NK-92 treated with Interleukin-12 subunit alpha and Interleukin-12 subunit beta, amount 100 ng/mL, for 24 hours (cell line): ENCODE measurements at places on chromosomes 12 and 14.

- no peak for DNase-seq
Measured at GRCh38 chr12:48029491-48030172, 25.4 kb upstream of the COL2A1 start.

- DNase-seq, result no peak
Measured at GRCh38 chr12:16716928-16717327, 111.0 kb upstream of the LMO3 start.

DNA sequence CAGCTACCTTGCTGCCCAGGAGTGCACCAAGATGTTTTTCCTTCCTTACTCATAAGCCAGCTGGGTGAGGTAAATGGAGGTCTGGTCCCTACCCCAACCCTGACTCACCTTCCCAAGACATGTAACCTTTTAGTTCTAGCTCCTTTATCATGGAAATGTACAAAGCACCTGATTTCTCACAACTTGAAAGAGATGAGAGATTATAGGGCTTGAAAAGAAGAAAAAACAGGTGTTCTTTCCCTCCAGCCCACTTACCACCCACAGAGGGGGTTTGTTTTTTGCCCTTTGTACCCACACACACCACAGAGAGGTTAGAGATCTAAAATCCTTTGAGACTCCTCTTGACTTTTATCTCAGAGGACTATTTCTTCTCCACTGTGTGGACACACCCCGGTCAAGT is 21.1 kb downstream of the PLXNC1 start:
- DNase-seq, result no peak

DNA sequence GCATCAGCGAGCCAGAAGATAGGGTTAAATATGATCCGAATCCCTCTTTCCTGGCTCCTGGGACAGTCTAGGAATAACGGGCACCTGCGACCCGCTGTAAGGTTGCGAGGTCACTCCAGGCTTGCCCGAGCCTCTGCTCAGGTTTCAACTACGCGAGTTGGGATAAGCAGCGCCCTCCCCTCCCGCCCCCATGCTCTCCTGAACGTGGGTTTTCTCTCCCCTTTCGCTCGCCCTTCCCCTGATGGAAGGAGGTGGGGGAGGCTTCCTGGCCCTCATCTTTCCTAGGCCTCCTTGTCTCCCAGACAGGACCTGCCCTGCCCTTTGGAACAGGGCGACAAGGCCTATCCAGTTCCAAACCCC is 753 bp upstream of the ATP5MC2 start:
- no peak for DNase-seq

GRCh38 chr12:57182918-57183575 is 33.5 kb upstream of the NXPH4 start:
- peak; percentile 23 for DNase-seq

- DNase-seq, result no peak
Measured at GRCh38 chr14:94770251-94770749, 387 bp upstream of the GSC start.

DNA sequence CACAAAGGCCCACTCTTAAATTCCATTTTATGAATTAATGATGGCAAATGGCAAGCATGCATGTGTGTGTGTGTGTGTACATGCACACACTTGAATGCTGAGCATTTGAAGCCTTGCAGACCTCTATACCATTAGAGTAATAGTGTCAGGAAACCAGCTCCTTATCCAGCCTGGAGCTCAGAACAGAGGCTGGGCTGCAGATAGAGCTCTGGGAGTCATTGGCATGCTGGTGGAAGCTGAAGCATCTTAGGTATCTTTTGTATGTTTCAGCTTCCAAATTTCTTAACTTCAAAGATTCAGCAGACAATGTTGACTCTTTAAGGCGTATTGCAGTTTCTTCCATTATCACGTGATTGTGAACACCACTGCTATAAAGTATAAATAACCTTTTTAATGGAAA is 192.9 kb upstream of the ARHGAP5 start:
- DNase-seq, result no peak

DNA sequence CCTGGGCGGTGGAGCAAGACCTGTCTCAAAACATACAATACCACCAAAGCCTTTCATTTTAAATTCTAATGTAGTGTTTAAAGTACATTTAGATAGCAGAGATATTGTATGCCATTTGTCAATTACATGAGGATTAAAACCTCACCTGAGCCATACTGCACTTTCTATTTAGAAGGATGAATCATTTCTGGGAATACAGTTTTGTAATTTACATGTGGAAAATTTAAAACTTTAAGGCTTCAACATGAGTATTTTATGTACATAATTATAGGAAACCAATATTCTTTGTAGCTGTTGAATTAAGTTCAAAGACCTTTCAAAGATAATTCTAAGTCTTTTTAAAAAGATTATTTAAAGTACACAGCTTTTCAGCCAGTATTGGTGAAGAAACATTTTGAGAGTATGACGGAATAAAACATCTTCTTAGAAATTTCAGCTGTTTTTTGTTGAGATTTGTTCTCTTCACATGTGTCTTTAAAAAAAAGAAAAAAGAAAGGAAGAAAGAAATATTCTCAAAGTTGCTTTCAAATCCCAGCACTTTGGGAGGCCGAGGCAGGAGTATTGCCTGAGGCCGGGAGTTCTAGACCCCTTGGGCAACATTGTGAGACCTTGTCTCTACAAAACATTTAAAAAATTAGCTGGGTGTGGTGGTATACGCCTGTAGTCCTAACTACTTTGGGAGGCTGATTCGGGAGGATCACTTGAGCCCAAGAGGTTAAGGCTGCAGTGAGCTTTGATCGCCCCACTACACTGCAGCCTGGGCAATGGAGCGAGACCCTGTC is 34.5 kb upstream of the CCT2 start:
- DNase-seq, result no peak

- no peak for DNase-seq
Measured at GRCh38 chr14:101737414-101738339, 23.8 kb upstream of the PPP2R5C start.

GRCh38 chr12:40240779-40241178 is 16.0 kb downstream of the LRRK2 start:
- no peak for DNase-seq

DNA sequence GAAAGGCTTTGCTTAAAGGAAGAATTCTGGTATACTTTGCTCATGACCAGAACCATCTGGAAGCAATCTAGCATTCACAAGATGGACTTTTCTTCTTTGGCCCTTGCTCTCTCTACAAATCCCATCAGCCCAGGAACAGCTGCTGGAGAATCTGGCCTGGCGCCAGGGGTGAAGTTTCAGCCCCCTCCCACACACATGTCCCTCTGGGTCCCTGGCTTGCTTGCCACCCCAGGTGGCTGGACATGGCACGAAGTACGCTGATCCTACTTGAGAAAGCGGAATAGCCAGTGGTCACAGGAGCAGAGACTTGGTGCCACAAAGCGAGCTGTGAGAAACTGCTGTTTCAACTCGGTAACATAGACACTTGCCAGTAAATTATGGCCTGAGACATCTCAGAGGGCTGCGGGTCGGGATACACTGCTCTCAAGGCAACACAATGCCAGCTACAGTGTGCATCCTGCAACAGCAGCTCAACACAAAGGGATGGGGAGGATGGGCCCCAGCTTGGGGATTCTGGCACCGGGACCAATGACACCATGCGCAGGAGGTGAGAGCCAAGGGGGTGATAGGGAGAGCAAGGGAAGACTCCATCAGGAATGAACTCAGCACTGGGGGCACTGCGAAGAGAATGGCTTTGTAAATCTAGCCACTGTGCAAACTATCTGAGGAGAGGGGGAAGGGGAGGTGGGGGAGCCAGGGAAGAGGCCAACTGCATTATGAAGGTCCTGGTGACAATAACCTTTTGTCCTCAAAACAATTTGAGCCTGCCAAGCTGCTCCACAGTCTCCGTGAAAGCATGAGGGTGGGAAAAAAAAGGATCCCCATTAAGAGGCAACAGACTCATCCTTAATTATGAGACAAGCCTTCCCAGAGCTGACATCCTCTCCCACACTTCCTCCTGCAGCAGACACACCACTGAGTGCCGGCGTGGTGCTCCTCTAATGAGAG is 219.9 kb downstream of the PPM1H start:
- DNase-seq, result no peak

- DNase-seq, result no peak
Measured at GRCh38 chr12:79648881-79649280, 41.9 kb downstream of the PAWR start.

- no peak for DNase-seq
Measured at GRCh38 chr12:52956987-52957386, 8.1 kb downstream of the KRT18 start.

DNA sequence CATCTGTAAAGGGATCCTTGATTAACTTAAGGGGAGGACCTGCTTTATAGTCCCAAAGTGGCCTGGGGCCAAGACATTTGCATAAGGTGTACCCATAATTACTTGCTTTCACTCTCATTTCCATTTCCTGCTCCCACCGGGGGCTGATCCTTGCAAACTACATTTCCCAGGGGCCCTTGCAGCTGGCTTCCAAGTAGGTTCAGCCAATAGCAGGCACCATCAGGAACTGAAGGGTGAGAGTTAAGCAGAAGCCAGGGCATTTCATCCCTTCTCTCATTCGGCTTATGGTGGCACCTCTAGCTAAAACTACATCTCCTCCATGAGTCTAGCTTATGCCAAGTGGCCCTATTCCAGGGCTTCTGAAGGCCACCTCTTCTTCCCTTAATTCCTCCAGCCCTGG is 88.8 kb downstream of the CCDC60 start:
- no peak for DNase-seq

- no peak for DNase-seq
Measured at GRCh38 chr12:94603434-94604365, 46.7 kb downstream of the TMCC3 start.
